ENCODE measurements at places on chromosomes 7 and 10. TPM values are rescaled to one million over a fixed set of nuclear protein-coding genes. Genes with fewer than 3 reads are reported as not detected.

- DNase-seq: no peak
Observed at GRCh38 chr10:78820007-78820362, 248.8 kb upstream of the ZMIZ1 start.

DNA sequence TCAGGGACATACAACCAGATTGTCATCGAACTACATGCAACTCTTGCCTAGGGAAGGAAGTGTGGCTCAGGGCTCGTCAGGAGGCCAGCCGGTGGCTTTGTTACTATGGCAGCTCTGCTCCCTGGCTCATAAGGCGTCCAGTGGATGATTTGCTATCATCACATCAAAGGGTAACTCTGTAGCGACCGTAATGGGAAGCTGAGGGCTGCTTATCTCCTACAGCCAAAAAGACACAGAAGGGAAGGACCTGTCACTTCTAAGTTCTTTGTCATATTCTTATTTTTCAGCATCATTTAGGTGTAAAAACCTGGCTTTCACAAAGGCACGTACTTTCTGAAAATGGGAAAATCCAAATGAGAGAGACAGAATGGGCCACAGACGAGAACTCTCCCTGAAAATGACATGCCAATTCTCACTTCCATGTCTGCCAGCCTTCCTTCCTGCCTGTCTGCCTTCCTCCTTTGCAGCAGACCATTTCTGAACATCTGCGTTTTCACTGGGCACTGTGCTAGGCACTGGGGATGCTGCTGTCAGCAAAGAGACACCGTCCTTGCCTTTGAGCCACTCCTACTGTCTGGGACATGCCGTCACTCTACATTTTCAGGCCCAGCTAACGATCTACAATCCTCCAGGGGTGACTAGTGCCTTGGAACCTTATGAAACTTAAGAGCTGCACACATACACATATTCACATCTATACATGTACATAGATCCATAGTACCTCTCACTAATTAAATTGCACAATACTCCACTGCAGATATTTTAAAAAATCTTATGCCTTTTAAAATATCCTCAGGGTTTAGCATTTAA is 26.9 kb downstream of the ENKUR start:
- DNase-seq: peak; percentile 54

The HOXA9 gene
- total RNA-seq: not detected

- DNase-seq: no peak
Observed at GRCh38 chr7:146486519-146486918, 369.9 kb downstream of the CNTNAP2 start.

The SCD gene
- 45.4 TPM for total RNA-seq

- no peak for DNase-seq
Observed at GRCh38 chr10:78584266-78584665, 484.5 kb upstream of the ZMIZ1 start.

GRCh38 chr7:46945328-46945727 is 636.6 kb downstream of the TNS3 start:
- DNase-seq: no peak

The RBM17 gene
- 51.6 TPM for total RNA-seq

The TPST1 gene
- total RNA-seq: 7.4 TPM

The CXCL12 gene
- total RNA-seq: 115 TPM

- DNase-seq: no peak
Observed at GRCh38 chr7:44318332-44318731, 7.1 kb downstream of the CAMK2B start.

- no peak for DNase-seq
Observed at GRCh38 chr10:63515002-63515763, 6.0 kb upstream of the REEP3 start.

- no peak for DNase-seq
Observed at GRCh38 chr7:135277161-135277560, 43.5 kb downstream of the STRA8 start.

- DNase-seq: no peak
Observed at GRCh38 chr10:29714096-29714874, 79.5 kb upstream of the SVIL start.

GRCh38 chr7:4733936-4734528 is 41.4 kb upstream of the AP5Z1 start:
- no peak for DNase-seq

The ITPRIP gene
- 42.7 TPM for total RNA-seq

The FAM221A gene
- 5.2 TPM for total RNA-seq

DNA sequence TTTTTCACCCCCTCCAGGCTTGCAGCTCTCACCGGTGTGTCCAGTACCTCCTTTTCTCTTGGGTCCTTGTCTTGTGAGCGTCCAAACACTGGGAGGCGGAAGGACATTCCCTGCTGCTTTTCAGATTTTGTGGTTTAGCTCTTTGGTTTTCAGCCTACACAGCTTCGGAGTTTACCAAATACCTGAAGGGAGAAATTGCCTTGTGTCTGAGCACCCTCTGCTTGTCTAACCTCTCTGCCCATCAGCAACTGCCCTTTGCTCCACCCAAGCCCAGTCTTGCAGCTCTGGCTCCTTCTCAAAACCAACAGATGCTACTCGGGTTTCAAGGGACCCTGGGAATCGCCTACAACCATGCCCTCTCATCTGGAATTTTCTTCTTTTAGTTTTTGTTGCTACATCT is 519.1 kb upstream of the IGFBP3 start:
- no peak for DNase-seq

DNA sequence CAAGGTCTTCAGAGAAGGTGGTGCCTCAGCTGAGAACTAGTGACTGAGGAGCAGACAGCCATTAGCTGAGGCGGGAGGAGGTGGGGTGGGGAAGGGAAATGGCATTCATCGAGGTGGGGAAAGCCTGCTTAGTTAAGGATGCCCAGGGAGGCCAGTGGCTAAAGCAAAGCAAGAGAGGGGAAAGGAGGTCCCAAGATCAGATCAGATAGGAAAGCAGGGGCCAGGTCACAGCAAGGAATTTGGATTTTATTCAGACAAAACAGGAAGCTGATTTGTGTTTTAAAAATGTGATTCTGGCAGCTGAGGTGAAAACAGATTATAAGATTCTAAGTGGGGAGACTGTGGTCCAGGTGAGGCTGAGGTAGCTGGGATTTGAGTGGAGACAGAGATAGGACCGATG is 45.8 kb downstream of the CNNM1 start:
- DNase-seq: no peak

The GATA3 gene
- total RNA-seq: 1.0 TPM

DNA sequence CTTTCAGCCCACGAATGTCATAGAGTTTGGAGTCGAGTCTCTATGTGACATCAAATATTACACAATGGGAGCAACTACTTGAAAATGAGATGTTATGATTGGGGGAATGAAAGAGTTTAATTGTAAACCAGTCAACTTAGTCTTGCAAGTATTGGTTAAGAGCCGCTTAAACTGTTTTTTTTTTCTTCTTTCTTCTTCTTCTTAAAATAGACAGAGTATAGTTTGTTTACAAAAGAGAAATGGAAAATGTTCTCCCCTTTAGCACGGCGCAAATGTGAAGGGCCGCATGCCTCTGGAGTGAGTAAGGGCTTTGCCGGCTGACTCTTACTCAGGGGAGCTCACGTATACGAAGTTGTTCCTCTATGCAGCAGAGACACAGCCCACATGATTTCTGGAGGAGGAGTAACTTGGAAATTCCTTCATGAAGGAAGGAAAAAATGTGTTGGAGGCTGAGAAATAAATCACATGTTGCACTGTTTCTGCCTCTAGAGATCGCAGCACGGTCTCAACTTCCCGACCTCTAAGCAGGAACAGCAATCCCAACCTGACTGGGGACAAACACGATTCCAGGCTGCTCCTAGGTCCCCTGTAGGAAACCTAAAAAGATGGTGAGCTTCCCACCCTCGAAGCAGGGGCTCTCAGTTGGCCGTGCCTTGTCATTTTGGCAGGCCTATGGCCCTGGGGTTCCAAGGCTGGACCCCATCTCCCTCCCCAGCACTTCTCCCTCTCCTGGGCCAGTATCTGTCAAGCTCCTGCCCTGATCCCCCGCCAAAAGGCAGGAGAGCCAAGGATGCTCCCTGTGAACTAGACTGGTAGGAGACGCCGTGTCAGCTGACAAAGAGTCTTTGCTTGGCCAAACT is 44.8 kb downstream of the MYOF start:
- peak; percentile 78 for DNase-seq

GRCh38 chr7:133310232-133310862 is 57.5 kb downstream of the EXOC4 start:
- peak; percentile 16 for DNase-seq

GRCh38 chr10:78703593-78703992 is 365.2 kb upstream of the ZMIZ1 start:
- no peak for DNase-seq

The CADPS2 gene
- 11.1 TPM for total RNA-seq

DNA sequence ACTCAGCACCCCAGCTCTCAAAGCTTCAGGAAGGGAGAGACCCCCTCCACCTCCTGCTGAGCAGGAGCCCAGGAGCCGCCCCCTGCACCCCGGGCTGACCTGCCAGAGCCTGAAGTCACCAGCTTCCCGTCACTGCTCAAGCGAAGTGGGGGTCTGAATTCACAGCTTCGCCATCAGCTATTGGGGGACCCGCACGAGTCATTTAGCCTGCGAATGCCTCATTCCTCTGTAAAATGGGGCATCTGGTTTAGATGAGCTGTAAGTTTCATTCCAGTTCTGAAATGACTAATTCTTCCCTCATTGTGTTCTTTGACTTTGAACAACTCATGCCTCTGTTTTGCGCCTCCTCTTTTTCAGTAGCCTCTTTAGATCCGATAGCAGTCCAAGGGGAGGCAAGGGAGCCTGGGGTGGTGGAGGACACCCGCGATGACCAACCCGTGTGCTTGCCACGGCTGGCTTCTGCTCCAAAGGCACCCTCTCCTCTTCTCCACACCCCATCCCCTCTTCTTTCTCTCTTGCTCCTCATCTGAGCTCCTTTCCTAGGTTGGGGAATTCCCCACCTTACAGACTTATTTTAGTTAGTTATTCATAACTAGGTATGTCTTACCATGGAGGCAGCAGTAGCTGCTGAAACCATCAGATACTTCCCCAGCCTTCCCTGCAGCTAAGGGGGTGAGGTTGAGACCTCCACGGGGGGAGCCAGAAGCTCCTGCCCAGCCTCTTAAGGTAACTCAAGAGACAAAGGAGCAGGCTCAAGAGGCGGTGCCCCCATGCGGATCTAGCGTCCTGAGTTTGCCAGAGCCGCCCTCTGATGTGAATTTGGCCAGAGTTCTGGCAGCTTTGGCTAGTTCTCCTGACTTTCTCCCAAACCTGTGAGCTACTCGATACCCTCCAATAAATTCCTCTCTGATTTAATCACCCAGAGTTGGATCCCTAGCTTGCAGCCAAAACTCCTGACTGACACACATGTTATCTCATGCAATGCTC is 47.7 kb downstream of the RBM17 start:
- DNase-seq: no peak

GRCh38 chr10:98201760-98202159 is 66.2 kb downstream of the LOXL4 start:
- no peak for DNase-seq

DNA sequence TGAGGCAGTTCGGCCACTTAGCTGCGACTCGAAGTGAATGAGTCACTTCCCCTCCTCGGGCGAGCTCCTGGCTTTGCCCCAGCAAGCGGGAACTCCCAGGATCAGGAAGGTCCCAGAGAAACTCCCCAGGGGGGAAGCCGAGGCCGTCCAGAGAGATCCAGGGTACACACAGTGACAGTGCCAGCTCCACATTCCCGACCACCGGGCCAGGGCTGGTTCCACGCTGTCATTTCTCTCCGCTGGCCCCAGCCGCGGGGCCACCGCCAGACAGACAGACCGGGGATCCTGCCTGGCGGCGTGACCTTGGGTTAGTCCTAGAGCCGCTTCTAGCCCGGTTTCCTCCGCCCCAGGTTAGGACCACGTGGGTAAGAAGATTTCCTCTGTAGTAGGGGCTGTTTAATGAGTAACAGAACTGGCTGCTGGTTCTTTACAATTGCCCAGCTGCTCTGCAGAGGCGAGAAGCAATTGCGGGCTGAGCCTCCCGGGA is 463 bp upstream of the UPP1 start:
- peak; percentile 93 for DNase-seq

All from right cardiac atrium (tissue), 5 donors.